ENCODE measurements at places on chromosomes 12 and 14. TPM values are rescaled to one million over a fixed set of nuclear protein-coding genes. Genes with fewer than 3 reads are reported as not detected.
A peak's percentile ranks its signal among the peaks of the same experiment; 100 is the strongest.

- DNase-seq, result peak; percentile 10
These were observed 32.3 kb downstream of the MEG3 start for GRCh38 chr14:100857923-100858837.

KRT73 gene
- not detected for total RNA-seq

DNA sequence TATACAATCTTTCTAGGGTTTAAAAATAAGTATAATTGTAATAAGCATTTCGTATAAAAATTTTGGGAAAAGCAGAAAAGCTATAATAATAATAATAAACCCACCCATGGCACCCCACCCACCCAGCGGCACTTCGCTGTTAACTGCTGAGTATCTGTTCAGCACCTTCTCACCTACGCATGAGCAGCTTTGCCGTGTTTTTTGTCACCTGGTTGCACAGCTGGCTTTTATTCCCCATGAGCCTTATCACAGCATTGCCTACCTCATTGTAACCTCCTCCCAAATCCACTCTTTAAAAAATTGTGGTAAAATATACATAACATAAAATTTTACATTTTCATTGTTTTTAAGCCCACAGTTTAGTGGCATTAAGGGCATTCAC is 34.7 kb downstream of the CYP46A1 start:
- no peak for DNase-seq

CIROP gene
- total RNA-seq, result not detected

- DNase-seq, result no peak
These were observed 8.0 kb upstream of the DYNC1H1 start for GRCh38 chr14:101956179-101956885.

DNA sequence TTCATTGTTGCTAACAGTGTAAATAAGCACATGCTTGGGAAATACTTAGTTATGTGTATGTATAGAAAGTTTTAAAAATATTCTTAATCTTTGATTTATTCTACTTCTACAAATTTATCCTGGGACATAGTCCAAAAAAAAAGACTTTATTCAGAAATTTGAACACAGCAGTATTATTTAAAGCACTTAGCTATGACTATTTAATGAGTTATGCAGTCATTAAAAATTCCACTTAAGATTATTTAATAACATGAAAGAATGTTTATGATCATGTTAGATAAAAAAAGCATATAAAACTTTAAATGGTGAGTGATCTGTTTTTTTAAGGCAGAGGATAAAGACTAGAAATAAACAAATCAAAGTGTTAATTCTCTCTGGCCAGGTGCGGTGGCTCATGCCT is 78.3 kb downstream of the BAZ1A start:
- DNase-seq, result no peak

SYNE3 gene
- total RNA-seq, result 12.2 TPM

- no peak for DNase-seq
These were observed 4.6 kb downstream of the SALL2 start for GRCh38 chr14:21521501-21521900.

DNA sequence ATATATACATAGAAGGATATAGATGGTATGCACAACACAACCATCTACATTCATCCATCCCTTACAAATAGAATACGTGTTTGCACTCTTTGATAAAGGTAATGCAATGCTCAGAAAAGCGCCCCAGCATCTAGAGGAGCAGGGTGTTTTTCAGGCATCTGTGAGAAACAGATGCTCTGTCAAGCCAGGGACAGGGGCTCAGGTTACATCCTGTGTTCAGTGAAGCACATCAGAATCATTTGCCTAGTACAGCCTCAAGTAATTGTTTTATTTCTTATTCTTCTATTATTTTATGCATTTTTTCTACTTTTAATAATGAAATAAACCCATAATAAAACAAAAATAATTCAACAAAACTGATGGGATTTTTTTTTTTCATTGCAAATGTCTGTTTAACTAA is 50.5 kb upstream of the HIF1A start:
- DNase-seq, result no peak

GRCh38 chr12:110115675-110116074 is 8.5 kb upstream of the IFT81 start:
- no peak for DNase-seq

- no peak for DNase-seq
These were observed 4.5 kb downstream of the ANKRD9 start for GRCh38 chr14:102505000-102505619.

ASPG gene
- 28.2 TPM for total RNA-seq

SLC6A15 gene
- total RNA-seq, result 0.32 TPM

GRCh38 chr14:69808919-69809808 is 12.1 kb upstream of the SLC10A1 start:
- no peak for DNase-seq

DNA sequence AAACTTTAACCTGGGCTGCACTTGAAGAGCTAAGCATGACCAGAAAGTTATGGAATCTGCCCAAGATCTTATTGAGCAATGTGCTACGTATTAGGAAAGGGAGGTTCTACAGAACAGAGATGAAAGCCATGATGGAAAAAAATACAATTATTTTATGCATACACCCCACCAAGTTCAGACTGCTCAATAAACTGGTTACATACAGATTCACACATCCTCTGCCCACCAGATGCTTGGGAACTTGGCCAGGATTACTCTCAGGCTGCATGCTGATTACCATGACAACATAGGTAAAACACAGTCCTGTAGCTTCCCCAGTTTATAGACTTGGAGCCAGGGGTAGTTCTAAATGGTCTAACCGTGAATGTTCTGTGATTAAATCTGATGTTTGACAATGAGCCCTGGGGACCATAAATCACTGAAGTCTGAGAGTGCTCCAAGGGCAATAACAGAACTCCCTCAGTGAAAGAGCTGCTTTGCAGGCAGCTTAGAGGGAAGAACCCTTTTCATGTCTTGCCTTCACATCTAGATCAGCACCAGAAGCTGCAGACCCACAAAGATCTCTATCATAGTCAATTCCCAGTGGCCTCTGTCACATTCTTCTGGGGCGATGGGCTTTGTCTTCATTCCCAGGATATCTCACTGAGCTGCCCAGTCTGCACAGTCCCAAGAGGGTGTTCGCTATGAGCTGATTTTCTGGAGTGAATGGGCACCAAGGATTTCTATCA is 232.2 kb downstream of the EMP1 start:
- no peak for DNase-seq

GUCY2C gene
- not detected for total RNA-seq

MUCL1 gene
- total RNA-seq, result not detected
